Activated naive CD4-positive, alpha-beta T cell treated with Interleukin-2 at 50 U/mL for 16 hours (primary cell): ENCODE measurements at places on chromosomes 16 and 17.

DNA sequence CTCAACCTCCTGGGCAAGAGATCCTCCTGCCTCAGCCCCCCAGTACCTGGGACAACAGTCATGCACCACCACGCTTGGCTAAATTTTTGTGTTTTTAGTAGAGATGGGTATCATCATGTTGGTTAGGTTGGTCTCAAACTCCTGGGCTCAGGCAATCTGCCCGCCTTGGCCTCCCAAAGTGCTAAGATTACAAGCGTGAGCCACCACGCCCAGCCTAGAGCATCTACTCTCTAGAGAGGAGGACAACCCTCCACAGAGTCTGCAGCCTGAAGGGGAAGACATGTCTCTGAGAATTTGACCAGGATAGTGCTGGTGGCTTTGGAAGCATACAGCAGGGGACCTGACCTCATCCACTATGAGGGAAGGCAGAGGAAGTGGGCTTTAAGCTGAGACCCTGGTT lies 4.7 kb upstream of the GRB2 start:
- DNase-seq = no peak

- no peak for DNase-seq
Observed at GRCh38 chr17:65953316-65954147, 238.4 kb downstream of the CEP112 start.

DNA sequence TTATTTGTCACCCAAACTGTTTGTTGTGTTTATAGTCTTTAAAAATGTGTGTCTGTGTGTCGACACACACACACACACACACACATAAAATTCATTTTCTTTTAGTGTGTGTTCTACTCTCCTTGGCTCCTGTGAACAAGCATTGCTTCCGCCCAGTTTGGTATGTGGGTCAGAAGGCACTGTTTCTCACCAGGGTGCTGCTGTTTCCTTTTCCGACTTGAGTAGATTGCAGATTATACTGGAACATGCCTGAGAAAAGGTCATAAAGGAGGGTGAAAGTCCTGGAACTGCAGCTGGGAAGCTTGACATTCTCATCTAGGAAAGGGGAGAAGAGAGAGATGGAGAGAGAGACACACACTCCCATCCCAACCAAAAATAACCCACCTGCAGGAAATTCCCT lies 330.3 kb downstream of the BCAS3 start:
- no peak for DNase-seq

- DNase-seq = no peak
Observed at GRCh38 chr17:2177235-2177811, 122.4 kb downstream of the HIC1 start.

- DNase-seq = peak; percentile 27
Observed at GRCh38 chr17:50426814-50427787, 1.1 kb downstream of the ACSF2 start.

- DNase-seq = no peak
Observed at GRCh38 chr16:79284766-79285165, 315.8 kb downstream of the MAF start.

DNA sequence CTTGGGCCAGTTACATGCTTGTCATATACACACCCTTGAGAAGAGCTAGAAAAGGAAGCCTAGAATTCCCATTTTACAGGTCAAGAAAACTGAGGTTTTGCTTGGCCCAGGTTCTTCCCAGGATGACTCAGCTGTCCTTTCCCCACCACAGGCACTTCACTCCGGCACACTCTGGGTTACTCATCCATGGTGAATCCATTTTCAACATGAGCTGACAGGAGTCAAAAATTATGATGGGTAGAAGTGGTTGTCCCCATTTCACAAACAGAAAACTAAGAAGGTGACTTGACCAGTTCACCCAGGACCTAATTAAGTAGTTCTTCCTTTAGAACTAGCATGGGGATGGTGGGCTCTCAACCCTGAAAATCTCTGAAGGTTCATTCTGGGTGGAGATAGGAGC lies 67.2 kb downstream of the USP22 start:
- no peak for DNase-seq

DNA sequence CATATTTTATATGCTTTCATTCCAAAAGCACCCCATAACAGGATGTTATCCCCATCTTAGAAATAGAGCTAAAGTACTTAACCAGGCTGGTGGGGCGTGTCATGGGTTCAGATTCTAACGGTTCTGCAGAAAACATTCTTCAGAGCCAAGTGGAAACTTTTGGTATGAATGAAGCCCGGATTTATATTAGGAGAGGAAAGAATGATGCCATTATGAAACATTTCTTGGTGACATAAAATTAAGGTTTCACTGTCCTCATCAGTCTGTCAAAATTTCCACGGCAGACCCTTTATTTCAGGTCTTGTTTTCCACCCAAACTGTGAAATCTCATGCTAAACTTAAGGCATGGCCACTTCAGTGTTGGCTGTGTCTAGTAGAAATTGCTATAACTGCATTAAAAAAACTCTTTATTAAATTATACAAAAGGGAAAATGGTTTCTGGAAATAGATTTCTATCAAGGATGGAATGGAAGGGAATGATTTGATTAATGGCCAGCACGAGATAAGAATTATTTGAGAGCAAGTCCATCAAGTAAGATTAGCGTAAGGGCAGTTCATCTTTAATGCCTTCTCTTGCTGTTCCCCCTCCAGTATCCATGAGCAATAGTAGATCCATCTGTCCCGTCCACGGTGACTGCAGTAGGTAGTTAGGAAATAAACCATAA lies 11.7 kb downstream of the PRKCA start:
- peak; percentile 45 for DNase-seq

GRCh38 chr16:4505356-4506147 lies 29.4 kb downstream of the HMOX2 start:
- DNase-seq = peak; percentile 65

DNA sequence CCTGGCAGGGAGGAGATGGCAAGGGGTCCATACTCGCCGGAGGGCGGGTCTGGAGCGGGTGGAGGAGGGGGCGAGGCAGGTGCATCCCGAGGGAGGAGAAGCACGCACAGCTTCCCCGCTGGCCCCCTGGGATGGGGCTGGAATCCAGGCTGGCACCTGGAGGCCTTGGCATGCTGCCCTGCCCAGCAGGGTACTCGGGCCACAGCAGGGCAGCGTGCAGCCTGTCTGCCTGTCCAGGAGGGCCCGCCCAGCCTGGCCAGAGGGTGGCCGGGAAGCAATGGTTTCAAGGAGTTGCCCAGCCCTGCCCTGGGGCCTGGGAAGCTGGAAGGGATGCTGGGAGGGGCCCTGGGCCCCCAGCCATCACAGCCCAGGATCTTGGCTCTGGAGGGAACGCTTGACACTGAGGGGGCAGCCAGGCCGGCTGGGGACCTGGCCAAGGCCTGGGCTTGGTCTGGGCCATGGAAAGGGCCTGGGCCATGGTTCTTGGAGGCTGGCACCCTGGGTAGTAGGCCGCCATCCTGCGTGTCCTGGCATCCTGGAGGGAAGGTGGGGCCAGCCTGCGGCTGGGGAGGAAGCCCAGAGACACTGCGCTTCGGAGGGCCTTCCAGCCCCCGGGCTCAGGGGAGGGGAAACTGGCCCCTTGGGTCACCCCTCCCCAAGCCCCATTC lies 1.1 kb downstream of the GLIS2 start:
- DNase-seq = no peak

GRCh38 chr17:82795615-82796014 lies 43.8 kb downstream of the TBCD start:
- no peak for DNase-seq

DNA sequence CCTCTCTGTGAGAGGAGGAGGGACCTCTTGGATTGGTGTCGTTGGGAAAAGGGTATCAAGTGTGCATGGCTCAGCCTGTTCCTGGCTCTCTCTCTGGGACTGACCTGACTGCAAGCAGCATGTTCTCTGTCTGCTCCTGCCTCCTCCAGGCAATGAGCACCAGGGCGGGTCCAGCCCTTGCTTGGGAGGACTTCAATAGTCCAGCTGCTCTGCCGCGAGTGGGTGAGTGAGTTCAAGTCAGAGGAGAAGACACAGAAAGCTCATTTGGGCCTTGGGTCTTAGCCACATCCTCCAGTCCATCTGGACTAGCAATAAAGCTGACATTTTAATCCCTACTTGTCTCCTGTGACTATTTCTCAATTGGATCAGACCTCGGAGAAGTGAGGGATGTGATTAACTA lies 25.2 kb upstream of the TNS4 start:
- no peak for DNase-seq

DNA sequence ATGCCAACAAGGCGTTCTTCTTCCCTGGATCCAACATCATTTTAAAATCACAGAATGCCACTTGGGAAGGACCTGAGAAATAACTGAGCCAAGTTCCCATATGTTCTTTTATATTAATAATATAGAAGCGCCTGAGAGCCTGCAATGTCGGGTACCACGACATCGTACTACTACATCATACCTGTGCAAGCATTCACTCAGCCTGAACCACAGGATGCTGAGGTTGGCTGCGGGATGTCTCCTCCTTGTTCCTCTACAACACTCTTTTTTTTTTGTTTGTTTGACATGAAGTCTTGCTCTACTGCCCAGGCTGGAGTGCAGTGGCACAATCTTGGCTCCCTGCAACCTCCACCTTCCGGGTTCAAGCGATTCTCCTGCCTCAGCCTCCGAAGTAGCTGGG lies 2.1 kb upstream of the ATP2C2 start:
- no peak for DNase-seq

GRCh38 chr16:76875898-76876297 lies 315.1 kb upstream of the MON1B start:
- DNase-seq = no peak

DNA sequence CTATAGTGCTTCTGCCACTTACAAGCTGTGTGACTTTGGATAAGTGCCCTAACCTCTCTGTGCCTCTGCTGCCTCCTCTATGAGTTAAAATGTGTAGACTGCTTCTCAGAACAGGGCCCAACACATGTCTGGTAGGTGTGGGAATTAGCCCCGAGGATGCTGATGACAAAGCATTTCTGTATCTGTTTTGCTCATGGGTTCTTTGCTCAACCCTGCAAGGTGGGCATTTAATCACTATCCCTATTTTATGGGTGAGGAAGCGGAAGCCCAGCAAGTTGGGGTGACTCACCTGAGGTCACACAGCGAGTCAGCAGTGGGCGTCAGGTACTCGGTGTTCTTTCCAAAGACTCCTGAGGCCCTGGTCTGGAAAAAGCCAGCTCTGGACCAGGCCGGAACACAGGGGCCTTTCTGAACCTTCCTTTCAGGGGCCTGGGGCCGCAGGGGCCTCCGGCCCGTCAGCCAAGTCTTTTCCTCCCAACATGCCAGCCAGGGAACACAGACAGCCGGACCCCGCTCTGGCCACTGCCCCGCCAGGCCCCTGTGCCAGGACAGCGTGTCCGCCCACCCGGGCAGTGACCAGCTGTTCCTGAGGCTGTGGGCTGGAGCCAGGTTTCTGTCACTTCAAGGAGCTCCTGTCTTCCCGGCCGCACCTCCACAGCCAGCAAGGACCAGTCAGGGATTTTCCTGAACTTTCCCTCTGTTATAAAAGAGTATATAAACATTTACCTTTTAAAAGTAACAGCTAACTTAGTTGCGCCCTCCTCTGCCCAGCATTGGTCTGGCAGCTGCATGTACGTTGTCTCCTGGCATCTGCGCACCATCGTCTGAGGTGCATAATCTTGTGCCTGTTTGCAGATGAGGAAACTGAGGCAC lies 62.5 kb downstream of the SREBF1 start:
- no peak for DNase-seq

GRCh38 chr16:12339686-12340085 lies 363.2 kb downstream of the SNX29 start:
- DNase-seq = no peak

DNA sequence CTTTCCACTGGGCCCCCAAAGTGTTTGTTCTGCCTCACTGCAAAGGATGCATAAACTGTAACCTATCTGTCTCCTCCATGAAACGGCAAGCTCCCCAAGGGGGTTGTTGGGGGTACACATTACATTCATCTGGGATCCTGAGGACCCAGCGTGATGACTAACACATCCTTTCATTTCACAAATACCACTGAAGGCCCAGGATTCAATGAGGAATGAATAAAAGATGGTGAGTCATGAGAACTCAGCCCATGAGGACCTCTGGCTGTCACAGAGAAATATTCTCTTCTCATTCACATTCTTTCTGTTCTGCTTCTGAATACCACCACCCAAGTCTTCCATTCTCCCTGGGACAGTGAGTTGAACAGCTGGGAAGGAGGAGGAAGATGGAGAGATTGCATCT lies 149.8 kb downstream of the RBFOX3 start:
- no peak for DNase-seq

- no peak for DNase-seq
Observed at GRCh38 chr16:28587386-28587785, 9.5 kb downstream of the SULT1A2 start.

DNA sequence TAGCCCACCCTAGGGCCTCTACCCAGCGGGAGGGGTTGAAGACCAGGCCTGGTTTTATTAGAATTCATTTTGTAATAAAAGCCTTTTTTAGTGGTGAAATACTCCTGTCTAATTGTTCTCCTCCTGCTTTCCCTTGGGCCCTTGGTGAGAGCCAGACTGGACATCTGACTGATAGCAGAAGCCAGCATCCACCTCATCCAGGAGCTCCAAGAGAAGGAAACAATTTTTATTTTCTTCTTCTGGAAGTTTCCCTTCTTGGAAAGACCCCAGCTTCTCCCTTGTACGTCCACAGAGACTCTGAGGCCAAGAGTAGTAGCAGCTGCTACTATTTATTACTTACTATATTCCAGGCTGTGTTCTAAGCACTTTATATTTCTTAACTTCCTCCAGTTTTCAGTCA lies 4.0 kb upstream of the PHKG2 start:
- DNase-seq = no peak

DNA sequence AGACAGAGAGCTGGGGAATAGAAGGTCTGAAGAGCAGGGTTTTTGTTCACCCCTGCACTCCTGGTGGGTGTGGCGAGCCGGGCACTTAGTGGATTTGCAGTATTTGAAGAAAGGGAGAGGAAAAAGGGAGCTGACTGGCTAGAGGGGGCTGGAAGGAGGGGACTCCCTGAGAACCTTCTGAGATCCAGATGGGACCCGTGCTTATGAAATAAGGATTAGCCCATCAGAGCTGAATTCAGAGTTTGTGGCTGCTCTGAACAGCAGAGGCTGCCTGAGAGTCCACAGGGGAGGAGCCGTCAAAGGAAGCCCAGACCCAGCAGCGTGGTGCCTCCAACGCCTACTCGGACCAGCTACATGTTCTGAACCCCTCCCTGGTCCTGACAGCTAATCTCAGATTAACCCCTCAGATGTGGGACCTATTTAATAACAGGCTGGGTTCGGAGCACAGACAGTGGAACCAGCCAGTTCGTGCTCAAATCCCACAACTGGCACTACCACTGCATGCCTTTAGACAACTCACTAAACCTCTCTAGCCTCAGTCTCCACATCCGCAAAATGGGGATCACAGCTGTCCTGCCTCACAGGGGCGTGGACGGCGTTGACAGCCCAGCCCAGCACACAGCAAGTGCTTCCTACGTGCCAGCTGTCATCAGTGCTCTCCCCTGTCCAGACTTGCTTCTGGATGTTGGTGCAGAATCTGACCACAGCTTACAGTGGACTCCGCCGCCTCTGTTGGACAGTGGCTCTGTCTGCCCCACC lies 70.6 kb downstream of the DYNLRB2 start:
- DNase-seq = no peak

GRCh38 chr17:28390141-28390540 lies 15.9 kb downstream of the SLC46A1 start:
- no peak for DNase-seq

- DNase-seq = no peak
Observed at GRCh38 chr17:46862949-46863348, 11.6 kb downstream of the WNT9B start.
